Hematopoietic multipotent progenitor cell treated with erythropoietin and hydrocortisone succinate and interleukin-3 and kit ligand, for 4 days (in vitro differentiated cells): ENCODE measurements at places on chromosomes 11 and 22.

GRCh38 chr11:134074766-134075165 is 5.9 kb downstream of the JAM3 start:
- no peak for DNase-seq

GRCh38 chr11:131724436-131724975 is 354.1 kb downstream of the NTM start:
- no peak for DNase-seq

DNA sequence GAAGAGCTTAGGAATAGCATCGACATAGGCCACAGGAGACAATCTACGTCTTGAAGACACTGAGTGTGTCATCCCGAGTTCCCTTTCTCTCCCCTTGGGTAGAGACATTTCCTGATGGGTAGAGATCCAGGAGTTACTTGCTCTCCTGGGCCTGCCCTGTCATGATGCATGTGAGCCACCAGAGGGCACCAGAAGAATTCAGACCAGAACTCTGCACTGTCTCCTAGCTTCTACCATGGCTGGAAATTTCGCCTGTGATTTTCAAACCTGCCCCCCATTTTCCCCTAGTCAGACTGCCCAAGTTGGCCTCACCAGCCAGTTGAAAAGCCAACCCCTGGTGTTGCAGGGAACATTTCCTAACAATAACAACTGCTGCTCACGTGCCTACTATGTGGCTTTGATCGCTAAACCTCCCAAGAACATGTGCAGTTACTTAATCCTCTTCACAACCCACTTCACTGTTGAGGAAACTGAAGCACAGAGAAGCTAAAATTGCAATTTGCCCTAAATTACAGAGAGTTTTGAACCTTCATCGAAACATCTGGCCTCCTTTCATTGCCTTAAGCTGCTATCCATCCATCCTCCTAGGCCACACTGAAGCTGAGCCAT is 47.2 kb downstream of the C11orf58 start:
- DNase-seq = peak; percentile 85

- DNase-seq = no peak
Observed at GRCh38 chr11:97502201-97502600, 1112.4 kb downstream of the JRKL start.

DNA sequence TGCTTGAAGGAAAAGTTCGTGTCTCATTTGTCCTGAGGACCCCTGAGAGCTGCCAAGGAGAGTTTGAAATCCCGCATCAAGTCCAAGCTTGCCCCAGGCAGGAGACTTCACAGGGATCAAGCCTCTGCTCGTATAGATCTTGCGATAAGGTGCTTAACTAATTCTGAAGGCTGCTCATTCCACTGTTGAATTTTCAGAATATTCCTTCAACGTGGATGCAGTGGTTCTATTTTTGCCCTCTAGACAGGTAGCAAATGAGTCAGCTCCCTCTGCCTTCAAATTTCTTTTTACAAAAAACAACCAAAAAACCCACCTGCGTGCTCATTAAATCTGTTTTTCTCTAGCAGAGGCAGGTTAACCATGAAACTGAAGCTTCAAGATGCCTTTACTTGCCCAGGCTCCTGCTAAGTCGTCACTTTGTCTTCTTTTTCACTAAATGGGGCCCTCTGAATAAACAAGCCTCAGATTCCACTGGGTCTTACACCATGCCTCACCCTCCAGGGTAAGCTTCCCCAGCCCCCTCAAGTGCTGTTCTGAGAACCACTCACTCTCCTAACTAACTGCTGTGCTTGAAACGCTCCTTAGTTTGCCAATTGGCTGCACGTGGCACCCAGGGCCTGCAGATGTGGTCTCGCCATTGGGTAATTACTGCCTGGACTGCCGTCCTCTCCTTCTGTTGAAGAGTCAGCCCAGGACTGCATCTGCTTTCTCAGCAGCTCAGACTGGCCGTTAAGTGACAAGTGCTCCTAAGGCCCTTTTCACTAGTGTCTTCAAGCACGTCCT is 105.0 kb downstream of the TRPC6 start:
- no peak for DNase-seq

- no peak for DNase-seq
Observed at GRCh38 chr22:19492504-19493174, 12.9 kb downstream of the CDC45 start.

DNA sequence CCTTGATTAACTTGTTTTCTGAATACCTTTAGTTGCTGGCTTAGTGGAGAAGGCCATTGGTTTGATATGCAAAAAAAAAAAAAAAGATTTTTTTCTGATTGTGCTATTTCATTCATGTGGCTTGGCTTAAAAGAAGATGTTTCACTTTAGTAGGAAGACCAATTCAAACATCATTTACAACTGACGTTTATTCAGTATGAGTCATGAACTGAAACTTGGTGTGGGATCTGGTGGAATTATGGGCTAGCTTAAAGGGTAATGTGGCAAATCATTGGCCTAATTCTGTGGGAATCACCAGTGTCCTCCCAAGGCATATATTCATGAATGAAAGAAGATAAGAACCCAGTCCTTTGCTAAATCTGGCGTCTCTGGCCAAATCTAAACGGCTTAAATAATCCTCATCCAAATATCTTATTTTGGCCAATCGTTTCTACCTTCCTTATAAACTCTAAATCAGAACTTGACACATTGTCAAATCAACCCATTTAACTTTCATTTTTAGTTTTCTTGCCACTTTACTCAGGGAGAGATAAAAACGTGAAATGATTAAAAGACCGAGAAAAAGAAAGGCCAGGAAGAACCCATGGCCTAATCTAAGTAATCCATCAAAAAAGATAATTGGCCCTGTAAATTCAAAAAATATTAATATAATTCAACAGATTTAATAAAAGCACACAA is 77.0 kb downstream of the DDIAS start:
- DNase-seq = no peak

GRCh38 chr11:112961751-112962578 is 745 bp downstream of the NCAM1 start:
- DNase-seq = peak; percentile 28

DNA sequence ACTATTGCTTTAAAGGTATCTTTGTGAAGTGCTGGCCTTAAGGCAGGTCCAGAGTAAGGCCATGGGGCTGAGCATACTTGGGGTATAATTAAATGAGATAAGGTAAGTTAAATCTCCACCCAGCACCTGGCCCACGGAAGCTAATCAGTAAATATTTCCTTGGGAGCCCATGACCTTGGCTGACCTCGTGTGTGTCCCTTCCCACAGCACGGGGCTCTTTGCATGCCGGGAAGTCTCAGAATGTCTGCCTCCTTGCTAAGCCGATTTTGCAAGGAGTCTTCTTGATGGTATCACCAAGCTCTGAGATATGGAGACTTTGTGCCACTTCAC is 46.5 kb downstream of the ADM start:
- DNase-seq = no peak

GRCh38 chr11:36333468-36333867 is 37.4 kb downstream of the PRR5L start:
- no peak for DNase-seq

DNA sequence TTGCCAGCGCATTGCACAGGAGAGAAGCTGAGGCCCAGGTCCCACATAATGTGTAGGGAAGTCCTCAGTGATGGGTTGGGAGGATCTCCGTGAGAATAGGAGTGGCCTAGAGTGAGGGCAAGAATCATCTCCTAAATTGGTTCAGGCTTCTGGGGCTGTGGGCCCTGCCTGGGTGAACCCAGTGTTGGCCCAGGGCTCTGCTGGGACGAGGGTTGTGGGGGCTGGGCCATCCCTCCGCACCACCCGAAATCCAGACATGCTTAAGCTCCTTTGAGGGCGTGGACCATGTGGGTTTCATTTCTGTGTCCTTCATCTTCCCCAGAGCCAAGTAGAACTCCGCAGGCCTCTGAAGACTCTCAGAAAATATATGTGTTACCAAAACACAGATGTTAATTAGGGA is 3.7 kb downstream of the MICALL1 start:
- no peak for DNase-seq

DNA sequence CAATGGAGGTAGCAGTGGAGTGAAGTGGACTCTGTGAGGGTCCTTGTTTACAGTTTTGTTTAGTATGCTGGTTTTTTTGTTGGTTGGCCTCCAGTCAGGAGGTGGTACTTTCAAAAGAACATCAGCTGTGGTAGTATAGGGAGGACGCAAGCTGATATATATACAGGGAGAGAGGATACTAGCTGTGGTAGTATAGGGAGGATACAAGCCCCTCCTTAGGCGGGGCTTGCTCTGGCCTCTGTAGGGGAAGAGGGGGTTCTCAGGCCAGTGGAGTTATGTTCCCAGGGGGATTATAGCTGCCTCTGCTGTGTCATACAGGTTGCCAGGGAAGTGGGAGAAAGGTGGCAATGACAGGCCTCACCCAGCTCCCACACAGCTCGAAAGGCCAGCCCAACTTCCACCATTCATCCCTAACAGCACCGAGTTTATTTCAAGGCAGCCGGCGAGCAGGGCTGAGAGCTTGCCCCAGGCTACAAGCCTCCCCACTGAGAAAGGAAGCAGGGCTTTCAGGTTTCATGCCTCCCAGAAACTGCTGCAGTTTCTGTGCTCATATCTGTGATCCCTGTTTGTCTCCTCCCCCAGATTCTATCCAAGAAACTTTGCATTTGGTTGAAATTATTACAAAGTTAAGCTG is 10.4 kb downstream of the OR52E6 start:
- no peak for DNase-seq

- DNase-seq = no peak
Observed at GRCh38 chr22:47093720-47094119, 331.3 kb downstream of the TBC1D22A start.

- no peak for DNase-seq
Observed at GRCh38 chr11:68831124-68831523, 10.6 kb downstream of the CPT1A start.

- DNase-seq = no peak
Observed at GRCh38 chr11:22461626-22462025, 123.4 kb downstream of the SLC17A6 start.

DNA sequence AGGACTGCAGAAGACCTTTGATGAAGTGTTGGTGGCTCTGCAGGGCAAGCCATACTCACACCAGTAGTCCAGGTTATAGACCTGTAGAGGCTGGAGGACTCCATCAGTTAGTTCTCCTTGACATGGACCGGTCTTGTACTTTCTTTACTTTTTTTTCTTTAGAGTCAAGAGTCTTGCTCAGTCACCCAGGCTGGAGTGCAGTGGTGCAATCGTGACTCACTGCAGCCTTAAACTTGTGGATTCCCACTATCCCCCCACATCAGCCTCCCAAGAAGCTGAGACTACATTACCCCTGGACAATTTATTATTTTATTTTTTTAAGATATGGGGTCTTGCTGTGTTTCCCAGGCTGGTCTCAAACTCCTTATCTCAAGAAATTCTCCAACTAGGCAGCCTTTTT is 49.6 kb upstream of the E2F8 start:
- no peak for DNase-seq

GRCh38 chr11:1323774-1324173 is 14.3 kb upstream of the TOLLIP start:
- peak; percentile 54 for DNase-seq

DNA sequence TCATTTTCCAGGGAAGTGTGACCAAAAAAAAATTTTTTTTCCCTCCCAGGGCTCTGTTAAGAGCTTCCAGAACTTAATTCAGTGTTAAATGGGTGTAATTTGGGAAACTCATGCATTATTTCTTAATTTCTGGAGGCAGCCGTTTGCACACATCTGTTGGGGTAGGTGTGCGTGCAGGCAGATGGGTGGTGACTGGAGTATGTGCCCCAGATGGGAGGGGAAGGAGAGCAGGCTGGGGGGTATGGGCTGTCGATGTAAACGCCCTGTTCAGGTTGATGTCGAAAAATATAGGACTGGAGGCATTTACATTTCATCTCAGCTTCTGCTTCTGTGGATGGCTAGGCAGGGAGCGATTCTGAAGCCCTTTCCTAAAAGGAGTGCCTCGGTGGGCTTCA is 13.7 kb upstream of the SHISAL1 start:
- no peak for DNase-seq

GRCh38 chr11:41309716-41310115 is 149.7 kb downstream of the LRRC4C start:
- peak; percentile 1 for DNase-seq

GRCh38 chr11:132453406-132453805 is 1078.9 kb downstream of the OPCML start:
- no peak for DNase-seq

- DNase-seq = peak; percentile 99
Observed at GRCh38 chr11:8206251-8207079, 37.6 kb upstream of the RIC3 start.

DNA sequence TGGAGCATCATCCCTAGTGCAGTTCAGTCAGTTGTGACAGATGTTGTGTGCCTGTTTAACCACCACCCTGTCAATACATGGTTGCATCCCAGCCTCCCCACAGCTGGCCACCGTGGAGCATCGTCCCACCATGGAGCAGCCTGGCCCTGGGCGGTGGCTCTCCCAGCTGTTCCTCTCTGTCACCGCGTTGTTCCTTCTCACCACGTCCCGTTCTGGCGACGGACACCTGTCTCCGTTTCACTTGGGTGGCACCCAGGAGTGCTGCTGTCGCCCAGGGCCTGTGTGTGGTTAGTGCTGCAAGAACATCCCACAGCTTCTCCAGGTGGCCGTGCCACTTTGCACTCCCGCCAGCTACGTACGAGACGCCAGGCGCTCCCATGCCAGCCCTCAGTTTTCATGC is 26.5 kb downstream of the MUC6 start:
- DNase-seq = no peak

GRCh38 chr11:113261709-113262475 is 52.5 kb upstream of the TTC12 start:
- DNase-seq = peak; percentile 8

DNA sequence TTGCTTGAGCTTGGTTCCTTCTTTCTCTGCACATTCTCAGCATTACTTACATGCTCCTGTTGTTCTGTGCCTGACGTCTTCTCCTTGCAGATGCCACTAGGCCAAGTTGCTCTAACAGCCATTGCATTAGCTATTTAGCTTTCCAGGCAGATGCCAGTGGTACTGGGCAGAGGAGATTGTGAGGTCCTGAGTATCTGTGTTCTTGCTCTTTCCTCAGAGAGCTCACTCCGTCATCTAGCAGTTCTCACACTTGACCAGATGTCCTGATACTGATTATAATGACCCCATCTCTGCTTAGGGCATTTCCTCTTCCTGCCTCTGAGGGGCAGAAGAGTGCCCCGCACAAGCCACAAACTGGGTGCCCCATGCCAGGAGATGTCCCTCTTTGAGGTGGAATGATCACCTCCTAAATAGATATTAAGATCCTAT is 30.7 kb downstream of the ARHGAP1 start:
- peak; percentile 90 for DNase-seq

DNA sequence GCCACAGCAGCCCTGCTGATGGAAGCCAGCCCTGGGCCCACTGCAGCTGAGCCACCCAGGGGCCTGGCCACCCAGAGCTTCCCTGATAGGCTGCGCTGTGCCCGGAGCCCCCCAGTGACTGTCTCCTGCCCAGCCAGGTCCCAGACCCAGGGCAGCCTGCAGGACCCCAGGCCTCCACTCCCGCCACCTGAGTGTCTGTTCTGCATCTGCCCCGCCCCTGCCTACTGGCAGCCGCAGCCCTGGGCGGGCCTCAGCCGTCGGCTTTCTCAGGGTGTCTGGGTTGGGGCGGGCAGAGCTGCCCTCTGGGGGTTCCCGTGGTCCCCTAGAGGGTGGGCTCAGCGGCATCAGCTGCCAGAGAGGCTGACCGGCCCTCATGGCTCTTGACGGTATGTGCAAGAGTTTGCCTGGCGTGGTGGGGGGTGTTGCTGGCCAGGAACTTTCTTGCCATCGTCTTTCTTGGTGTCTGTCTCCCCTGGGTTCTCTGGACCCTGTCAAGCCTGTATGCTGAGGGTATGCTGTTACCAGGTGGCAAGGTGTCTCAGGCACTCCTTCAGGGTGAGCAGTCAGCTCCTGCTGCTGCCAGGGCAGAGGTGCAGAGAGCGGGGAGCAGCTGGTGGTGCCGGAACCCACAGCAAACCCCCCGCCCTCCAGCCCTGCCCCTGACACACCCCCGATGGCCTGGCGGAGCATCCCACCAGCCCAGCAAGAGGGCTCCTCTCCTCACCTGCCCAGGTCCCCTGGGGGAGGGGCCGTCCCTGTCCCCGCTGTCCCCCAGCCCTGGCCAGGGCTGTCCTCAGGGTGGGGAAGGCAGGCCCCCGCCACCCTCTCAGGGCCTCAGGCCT is 12.2 kb upstream of the PIM3 start:
- DNase-seq = no peak
